Activated CD4-positive, CD25-positive, alpha-beta regulatory T cell treated with anti-CD3 and anti-CD28 coated beads, Interleukin-2, amount 50 U/mL, for 16 hours (primary cell): ENCODE measurements at places on chromosomes 5 and 9.
A peak's percentile ranks its signal among the peaks of the same experiment; 100 is the strongest.

GRCh38 chr5:73668017-73668416 lies 42.0 kb downstream of the ARHGEF28 start:
- no peak for DNase-seq

GRCh38 chr9:123771690-123772089 lies 158.2 kb downstream of the DENND1A start:
- no peak for DNase-seq

- no peak for DNase-seq
Measured at GRCh38 chr5:137036640-137037039, 462.5 kb downstream of the SPOCK1 start.

- peak; percentile 69 for DNase-seq
Measured at GRCh38 chr9:127224178-127224882, 40.2 kb upstream of the GARNL3 start.

GRCh38 chr9:15426019-15426418 lies 3.3 kb downstream of the SNAPC3 start:
- no peak for DNase-seq

DNA sequence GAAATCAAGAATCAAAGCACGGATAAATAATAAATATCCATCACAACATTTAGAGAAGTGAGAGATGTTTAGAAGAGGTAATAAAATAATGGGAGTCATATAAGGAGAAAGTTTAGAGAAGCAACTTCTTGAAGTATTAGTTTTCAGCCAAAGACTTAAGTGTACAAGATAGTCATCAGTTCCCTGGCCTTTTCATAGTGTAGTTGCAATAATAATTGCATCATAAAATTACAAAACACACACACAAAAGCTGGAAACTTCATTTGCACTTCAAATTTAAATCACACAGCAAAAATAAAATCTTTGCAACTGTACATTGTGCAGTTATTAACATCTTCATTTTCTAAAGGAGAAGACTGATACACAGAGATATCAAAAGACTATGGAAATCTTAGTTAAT lies 319.1 kb upstream of the RGMB start:
- DNase-seq, result no peak

DNA sequence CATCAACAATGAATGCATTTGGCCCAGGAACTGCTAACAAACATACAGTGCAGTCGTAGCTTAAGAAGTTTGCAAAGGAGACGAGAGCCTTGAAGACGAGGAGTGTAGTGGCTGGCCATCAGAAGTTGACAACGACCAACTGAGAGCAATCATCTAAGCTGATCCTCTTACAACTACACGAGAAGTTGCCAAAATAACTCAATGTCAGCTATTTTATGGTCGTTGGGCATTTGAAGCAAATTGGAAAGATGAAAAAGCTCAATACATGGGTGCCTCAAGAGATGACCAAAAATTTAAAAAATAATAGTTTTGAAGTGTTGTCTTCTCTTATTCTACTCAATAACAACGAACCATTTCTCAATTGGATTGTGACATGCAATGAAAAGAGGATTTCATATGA lies 757.7 kb upstream of the CHD1 start:
- DNase-seq, result no peak

DNA sequence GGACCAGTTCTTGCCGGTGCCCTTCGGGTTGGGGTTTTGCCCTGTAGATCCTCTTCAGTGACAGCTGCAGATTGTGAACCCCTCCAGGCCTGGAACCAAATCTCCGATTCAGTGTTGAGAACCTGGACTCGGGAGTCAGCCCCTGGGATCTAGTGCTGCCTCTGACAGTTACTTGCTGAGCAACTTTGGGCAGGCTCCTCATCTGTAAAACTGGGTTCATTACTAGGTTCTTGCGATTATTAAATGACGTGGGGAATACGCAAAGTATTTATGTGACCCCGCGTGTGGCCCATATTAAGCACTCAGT lies 600 bp downstream of the ERCC6L2 start:
- DNase-seq, result no peak

GRCh38 chr9:14140096-14140697 lies 173.7 kb downstream of the NFIB start:
- no peak for DNase-seq

DNA sequence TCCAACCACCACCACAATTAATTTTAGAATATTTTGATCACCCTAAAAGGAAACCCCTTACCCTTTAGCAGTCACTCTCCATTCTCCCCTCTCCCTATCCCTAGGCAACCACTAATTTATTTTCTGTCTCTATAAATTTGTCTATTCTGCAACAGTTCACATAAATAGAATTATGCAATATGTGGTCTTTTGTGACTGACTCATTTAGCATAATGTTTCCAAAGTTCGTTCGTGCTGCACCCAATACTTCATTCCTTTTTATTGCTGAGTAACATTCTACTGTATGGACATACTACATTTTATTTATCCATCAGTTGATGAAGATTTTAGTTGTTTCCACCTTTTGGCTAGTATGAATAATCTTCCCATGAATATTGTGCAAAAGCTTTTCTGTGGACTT lies 18.2 kb upstream of the CDC20B start:
- DNase-seq, result no peak

GRCh38 chr5:157216391-157217142 lies 35.9 kb downstream of the ITK start:
- no peak for DNase-seq

DNA sequence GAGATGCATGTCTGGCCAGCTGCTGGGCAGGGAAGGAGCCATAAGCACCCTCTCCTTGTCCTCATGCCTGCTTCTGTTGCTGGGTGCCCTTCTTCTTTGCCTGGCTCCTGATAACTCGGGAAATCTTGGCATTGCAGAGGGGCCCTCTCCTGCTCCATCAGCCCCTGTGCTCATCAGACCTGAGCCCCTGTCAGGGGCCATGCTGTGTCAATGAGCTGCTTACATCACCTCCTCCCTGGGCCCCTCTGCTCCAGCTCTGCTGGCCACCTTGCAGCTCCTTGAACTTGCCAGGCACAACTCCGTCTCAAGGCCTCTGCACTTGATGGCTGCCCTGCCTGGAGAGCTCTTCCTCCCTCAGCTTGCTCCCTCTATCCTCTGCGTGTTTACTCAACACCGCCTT lies 194.3 kb downstream of the TTLL11 start:
- no peak for DNase-seq

GRCh38 chr9:88531920-88532698 lies 2.9 kb upstream of the NXNL2 start:
- no peak for DNase-seq

GRCh38 chr5:145838276-145838675 lies 3.1 kb upstream of the PRELID2 start:
- DNase-seq, result no peak

- DNase-seq, result no peak
Measured at GRCh38 chr9:7185612-7186011, 427.8 kb downstream of the KDM4C start.

DNA sequence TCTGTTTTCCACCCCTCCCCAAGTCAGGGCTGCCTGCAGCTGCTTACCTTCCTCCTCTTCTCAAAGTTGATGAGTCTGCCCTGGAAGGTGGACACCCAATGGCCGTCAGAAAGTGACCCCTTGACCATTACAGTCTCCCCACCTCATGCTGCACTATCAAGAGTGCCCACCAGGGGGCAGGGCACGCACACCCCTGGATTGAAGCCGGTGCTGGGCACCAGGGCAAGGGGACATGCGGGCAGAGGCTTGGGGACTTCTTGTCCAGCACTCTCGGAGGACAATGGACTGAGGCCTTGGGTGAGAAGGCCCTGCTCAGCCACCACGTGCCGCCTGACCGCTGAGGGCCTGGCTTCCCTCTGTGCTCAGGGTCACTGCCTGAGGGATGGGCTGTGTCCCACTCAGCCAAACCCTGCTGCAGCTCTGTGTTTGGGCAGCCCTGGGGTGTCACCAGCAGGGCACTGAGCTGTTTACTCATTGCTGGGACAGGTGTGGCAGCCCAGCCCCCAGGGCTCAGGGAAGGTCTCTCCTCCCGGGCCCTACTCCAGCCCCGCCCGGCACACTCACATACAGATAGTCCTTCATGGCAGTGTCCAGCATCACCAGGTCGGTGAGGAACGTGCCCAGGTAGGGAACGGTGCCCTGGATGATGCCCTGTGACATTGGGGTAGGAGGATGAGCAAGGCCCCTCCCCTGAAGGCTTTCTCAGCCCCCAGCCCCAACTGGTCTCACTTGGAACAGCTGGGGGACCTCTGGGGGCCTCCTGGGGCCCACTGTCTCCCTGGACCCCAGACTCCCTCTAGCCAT lies 17.7 kb downstream of the RALGDS start:
- peak; percentile 33 for DNase-seq

DNA sequence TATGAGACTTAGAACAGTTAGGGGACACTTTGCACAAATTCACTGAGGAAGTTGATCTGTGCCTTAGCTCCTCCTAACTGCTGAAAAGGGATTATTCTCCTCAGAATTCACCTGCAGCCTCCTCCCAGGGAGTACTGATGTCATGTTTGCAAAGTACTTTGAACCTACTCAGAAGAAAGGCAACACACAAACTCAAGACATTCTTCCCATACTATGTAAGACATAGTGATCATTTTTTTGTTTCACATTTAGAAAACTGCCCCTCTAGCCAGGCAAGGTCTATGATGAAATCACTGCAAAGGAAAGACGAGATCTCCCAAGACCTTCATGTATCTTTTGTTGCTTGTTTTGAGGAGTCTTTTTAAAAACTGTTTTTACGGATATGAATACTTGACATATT lies 10.6 kb upstream of the VLDLR start:
- no peak for DNase-seq

DNA sequence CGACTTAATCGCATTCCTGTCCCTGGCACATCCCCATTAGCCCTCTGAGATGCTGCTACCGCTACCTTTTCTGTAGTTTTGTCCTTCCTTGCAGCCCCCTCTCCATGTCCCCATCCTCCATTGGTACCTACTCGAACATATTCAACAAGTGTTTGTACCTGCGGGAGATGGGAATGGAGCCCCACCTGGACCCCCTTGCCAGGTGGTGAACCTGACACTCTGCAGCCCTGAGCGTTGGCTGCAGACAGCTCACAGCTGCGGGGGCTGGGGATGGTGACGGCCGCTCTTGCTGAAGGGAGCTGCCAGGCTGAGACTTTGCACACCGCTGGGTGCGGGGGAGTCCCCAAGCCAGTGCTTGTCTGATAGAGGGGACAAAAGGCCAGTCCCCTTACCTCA lies 96.3 kb upstream of the DAP start:
- DNase-seq, result no peak

GRCh38 chr9:81683238-81683637 lies 6.1 kb downstream of the TLE1 start:
- DNase-seq, result no peak

DNA sequence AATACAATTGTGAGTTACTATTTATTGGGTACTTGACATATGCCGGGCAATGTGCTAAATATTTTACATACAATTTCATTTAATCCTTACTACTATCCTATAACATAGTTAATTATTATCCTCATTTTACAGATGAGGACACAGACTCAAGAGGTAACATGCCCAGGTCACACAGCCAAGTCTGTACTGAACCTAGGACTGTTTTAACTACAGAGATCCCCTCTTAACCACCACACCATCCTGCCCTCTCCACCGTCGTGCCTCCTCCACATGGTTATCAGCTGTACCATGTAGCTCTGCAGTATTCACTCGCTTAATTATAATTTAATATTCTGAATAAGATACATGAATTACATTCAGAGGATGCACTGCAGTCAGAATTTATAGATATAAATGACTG lies 5.3 kb downstream of the RAB14 start:
- no peak for DNase-seq

- DNase-seq, result no peak
Measured at GRCh38 chr5:8944005-8944404, 601.9 kb downstream of the SEMA5A start.

GRCh38 chr5:66645039-66645438 lies 48.8 kb downstream of the MAST4 start:
- DNase-seq, result no peak

GRCh38 chr5:54367844-54368243 lies 57.5 kb upstream of the ARL15 start:
- DNase-seq, result no peak

DNA sequence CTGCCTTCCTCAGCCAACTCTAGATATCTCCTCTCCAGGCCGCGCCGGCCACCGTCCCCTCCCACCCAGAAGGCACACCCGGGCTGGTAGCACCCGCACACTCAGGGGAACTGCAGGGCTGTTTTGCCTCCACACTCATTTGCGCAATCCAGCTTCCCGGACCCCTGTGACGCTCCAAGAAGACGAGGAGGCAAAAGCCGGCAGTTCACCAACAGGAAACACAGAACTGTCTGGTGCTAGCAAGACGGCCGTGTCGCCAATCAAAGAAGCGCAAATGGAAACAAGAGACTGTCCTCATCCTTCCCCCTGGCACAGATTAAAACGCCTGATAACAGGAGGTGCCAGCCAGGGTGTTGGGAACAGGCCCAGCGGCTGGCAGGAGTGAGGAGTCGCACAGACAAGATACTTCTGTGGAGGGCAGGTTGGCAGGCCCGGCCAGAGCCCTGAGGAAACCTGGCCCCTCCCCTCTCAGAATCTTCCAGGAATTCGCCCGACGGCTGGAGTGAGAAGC lies 7.8 kb downstream of the AGPAT2 start:
- no peak for DNase-seq

DNA sequence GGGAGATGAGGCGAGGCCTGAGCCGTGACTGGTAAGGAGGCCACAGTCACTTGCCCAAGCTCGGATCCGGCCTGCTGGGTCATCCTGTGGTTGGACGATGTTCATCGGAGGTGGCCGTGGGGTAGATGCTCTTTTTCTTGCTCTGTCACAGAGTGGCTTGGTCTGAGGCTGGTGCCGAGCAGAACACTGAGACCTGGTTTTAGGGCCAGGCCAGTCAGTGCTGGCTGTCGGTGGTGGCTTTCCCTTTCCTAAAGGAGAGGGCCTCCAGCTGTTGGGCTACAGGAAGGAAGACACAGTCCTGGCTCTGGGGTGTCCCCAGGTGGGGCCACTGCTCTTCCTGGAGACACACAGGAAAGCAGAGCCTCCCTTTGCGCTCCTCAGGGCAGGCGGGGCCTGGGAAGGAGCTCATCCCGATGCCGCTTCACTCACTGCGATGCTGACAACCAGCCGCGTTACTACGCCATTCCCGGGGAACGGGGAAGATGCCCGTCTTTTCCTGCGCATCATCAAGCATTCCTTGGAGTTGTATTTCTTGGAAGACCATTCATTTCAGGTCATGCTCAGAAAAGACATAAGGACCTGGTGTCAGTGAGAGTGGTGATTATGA lies 254.8 kb upstream of the IRX4 start:
- DNase-seq, result no peak

DNA sequence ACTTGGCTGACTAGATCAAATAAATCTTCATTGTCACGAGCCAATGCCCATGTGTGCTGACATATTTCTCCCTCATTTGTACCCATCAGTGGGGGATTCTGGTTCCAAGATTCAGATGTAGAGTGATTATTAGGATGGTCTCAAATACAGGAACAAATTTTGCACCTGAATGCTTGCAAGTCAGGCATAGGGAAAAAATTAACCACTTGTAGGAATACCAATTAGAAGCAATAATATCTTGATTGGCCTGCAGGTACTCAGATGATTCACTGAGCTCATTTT lies 69.5 kb downstream of the DMAC1 start:
- no peak for DNase-seq

GRCh38 chr9:38062498-38063362 lies 6.3 kb downstream of the SHB start:
- DNase-seq, result no peak
